ENCODE measurements at places on chromosomes 6 and 20.

DNA sequence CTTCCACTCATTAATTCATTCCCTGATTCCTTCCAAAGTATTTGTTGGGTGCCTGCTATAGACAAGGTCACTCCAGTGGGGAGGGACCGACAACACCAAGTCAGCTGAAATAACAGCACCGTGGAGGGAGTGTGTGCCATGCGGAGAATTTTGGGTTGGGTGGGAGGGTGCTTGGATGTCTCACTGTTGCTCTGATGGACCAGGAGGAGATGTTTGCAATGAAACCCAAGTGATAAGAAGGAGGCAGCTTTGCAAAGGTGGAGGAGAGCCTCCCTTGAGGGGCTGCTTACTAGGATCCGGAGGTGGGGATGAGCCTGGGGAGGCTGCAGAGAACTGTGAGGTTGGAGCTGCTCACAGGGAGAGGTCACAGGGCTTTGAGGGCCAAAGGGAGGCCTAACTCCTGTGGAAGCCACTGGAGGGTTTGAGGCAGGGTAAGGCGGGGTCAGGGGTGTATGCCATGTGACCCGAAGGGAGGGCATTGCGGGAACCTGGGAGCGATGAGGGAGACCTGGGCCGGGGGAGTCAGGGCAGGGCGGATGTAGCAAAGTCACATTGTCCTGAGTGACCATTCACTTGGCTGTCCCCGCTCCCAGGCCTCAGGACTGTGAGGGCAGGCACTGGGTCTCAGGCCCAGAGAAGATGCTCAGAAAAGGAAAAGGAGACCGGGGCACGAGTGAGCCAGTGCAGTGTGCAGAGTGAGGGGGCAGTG, 124.5 kb downstream of the PHACTR3 start:
- no peak for DNase-seq

GRCh38 chr20:48807586-48808381, 20.0 kb downstream of the PREX1 start:
- no peak for DNase-seq

- no peak for DNase-seq
These were observed 86.4 kb downstream of the IRAK1BP1 start for GRCh38 chr6:78953798-78954197.

GRCh38 chr6:155241966-155242365, 21.8 kb upstream of the CLDN20 start:
- DNase-seq: no peak

- DNase-seq: no peak
These were observed 193.8 kb downstream of the DHX35 start for GRCh38 chr20:39155971-39156370.

- no peak for DNase-seq
These were observed 64.8 kb downstream of the HCRTR2 start for GRCh38 chr6:55239099-55239498.

- no peak for DNase-seq
These were observed 30.2 kb upstream of the RNF8 start for GRCh38 chr6:37323580-37323979.

Measured in stimulated activated naive CD4-positive, alpha-beta T cell treated with Interleukin-2 at 50 U/mL for 16 hours (primary cell).